ENCODE measurements at places on chromosomes 5 and 9.
A peak's percentile ranks its signal among the peaks of the same experiment; 100 is the strongest.

DNA sequence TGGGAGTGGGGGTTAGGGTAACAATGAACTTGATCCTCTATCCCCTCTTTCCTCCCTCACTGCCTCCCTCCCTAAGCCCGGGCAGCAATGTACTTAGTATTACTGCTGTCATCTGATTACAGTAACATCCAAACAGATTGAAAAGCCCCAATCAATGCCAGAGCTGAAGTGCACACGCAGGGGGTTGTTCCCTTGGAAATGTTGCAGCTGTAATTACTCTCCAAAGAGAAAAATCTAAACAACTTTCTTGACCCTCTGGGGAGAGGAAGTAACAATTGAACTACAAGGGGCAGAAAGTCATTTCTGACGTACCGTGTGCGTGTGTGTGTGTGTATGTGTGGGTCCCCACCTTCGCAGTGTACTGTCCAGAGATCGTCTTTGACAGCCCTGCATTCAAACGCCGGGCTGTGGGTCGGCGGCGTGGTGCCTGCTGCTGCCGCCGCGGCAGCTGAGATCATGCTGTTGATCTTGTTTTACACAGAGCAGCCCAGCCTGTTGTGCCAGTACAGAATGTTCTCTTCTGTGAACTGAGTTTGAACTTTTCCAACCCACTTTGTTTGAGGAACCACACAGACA is 66.0 kb upstream of the KLF9 start:
- peak; percentile 38 for DNase-seq

- no peak for DNase-seq
Observed at GRCh38 chr9:8660383-8660782, 860.8 kb upstream of the DMAC1 start.

DNA sequence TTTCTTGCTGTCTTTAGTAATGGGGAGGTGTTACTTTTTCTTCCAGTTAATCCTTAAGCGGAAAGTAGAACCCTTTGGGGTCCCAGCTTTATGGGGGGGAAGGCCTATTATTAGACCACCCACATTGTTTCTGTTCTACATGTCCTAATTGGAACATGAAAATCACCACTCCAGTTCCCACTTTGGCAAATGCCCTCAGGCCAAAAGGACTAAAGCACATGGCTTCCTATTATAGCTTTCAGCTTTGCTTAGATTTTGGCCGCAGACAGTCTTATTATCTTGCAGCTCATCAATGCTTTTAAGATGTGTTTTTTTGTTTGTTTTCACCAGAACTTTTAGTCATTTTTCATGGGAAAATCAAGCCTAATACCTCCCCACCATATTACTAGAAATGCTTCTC is 296.8 kb upstream of the ANKH start:
- DNase-seq: no peak

DNA sequence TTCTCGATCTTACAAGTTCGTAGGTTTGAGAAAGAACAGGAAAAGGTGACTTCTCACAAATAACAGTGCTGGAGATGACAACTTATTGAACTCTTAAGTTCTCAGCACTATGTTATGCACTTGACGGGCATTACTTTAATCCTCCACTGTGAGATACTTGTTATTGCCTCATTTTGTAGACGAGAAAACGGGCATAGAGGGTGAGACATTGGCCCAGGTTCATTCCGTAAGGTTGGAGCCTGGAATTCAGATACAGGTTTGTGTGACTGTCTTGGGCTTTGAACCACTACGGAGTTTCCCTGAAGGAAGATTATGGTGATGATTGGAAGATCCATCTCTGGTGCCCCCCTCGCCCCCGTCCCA is 657 bp downstream of the MAT2B start:
- DNase-seq: peak; percentile 9

GRCh38 chr9:129414993-129415941 is 205.6 kb downstream of the C9orf50 start:
- no peak for DNase-seq

GRCh38 chr5:127962491-127962890 is 121.1 kb upstream of the SLC12A2 start:
- no peak for DNase-seq

DNA sequence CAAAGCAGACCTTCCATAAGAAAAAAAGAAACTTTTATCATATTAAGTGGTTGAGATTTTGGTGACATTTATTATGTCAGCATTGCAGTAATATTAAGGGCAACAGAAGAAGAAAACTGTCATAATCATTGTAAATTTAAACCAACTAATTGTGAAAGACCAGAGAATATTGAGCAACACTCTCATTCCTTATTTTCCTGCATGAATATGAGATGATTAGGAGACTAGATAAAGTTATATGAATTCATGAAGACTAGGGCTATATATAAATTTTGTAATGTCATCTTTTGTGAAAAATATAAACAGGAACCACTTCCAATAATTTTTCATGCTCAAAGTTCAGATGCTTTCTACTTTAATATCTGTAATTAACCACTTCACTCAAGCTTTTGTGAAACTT is 974.5 kb upstream of the CDH10 start:
- no peak for DNase-seq

GRCh38 chr9:69951411-69951810 is 92.2 kb upstream of the MAMDC2 start:
- DNase-seq: no peak

- no peak for DNase-seq
Observed at GRCh38 chr5:6701491-6701890, 11.7 kb upstream of the TENT4A start.

DNA sequence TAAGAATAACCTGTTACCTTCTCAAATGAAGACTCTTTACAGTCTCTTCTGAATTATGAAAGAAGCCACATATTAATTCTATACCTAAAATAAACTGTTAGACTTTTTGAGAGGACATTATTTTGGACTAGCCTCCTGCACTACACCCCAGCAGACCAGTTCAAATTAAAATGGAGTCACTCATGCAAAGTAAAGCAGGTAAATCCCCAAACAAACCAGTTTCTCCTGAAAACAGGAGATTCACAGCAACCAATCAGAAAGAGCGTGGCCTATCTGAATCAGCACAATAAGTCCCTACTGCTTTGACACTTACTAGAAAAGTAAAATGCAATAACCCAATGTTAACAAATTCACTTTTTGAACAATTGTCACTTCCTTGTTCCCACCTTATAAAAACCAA is 58.8 kb downstream of the PTBP3 start:
- DNase-seq: no peak

DNA sequence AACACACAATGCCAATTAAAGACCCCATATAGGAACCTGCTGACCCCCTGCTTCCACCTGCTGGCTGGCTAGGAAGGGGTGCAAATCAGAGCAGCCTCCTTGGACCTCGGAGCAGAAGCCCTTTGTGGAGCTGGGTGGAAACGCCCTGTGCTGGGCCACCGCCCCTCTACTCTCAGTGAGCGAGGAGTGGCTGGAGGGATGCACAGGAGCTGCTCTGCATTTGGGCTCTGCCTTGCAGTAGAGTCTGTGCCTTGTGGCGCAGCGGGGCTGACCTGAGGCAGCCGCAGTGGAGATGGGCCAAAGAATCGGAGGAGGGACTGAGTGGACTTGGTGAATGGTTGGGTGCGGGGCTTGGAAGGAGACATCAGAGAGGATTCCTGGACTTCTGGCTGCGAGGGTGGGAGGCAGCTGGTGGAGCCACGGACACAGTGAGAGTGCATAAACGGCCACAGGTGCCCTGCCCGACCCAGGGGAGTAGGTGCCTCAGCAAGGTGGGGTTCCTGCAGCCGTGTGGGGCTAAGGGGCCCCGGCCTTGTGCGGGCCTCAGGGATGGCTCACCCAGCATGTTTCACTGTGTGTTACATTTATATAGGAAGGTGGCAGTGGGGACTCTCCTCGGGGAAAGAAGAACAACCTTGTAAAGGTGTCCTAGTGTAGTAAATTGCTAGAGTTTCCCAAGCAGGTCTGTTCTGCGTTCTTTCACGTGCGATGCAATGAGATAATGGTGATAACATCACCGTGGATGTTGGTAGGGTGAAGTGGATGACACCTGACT is 14.1 kb upstream of the IRX4 start:
- no peak for DNase-seq

GRCh38 chr5:77123057-77123456 is 36.0 kb upstream of the ZBED3 start:
- DNase-seq: no peak

GRCh38 chr5:108830705-108831276 is 83.1 kb downstream of the FER start:
- no peak for DNase-seq

DNA sequence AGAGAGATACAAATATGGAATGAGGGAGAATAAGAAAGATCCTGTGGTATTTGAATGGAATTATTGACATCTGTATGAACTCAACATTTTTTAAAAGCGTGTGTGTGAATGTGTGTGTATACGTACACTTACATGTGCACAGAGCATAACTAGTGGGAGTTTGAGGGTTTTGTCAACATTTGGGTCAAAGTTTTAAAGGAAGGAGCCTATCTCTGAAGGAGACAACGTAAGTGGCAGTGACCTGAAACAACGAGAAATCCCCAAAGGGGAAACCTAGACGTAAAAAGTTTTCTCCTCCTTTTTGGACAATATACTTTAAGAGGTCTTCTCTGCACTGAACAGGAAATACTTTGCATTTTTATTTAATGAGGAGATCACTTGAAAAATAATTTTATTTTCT is 40.2 kb upstream of the DTWD2 start:
- DNase-seq: no peak
